ENCODE measurements at places on chromosomes 7 and 10.

DNA sequence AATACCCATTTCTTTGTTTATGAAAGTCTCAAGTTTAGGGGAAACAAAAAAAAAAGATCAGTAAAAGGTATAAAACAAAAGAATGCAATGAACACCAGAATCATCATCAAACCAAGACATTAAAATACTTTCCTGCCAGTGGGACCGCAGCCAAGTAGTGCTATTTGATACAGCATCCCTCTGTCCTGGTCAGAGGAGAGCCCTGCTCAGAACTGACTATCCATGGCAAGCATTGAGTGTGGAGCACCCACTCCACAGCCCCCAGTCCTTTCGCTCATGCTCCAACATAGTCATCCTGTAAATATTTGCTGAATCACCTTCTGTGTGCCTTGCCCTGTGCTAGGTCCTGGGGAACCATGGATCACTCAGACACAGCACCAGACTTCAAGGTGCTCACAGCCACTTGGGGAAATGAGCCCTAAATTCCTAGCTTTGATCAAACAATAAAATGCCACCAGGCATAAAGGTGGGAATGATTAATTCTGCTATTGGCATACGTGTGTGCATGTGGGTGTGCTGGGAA lies 213.6 kb upstream of the TBX20 start:
- no peak for DNase-seq

DNA sequence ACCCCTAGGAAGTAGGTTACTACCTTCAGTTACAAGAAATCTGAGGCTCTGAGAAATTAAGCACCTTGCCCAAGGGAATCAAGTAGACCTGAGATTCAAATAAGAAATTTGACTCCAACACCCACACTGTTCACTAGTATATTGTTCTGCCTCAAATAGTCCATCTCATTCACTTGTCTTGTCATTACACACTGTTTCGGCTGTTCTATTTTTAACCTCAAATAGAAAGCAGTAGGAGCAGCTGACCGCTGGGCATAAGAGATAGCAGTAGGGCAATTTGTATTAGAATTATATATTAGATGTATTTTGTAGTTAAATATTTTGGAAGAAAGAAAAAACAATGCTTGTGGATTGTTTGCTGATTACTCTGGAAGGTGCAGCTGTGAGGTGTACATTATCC lies 185.1 kb downstream of the INHBA start:
- DNase-seq: no peak

DNA sequence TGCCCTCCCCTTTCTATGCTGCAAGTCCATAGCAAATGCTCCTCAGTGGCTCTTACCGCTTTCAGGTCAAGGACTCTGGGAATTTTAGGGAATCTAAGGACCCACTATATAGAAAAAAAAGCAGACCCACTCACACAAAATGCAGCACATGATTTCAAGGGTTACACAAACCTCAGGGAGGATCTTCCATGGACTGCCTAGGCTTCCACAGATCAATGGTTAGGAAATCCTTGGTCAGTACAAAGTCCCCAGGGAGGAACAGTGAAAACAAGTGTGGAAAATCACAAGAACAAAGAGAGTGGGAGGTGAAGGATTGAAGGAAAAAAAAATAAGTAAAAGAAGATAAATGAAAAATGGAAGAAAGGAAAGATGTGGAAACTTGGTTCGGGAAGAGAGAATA lies 188.4 kb downstream of the AHR start:
- DNase-seq: no peak

DNA sequence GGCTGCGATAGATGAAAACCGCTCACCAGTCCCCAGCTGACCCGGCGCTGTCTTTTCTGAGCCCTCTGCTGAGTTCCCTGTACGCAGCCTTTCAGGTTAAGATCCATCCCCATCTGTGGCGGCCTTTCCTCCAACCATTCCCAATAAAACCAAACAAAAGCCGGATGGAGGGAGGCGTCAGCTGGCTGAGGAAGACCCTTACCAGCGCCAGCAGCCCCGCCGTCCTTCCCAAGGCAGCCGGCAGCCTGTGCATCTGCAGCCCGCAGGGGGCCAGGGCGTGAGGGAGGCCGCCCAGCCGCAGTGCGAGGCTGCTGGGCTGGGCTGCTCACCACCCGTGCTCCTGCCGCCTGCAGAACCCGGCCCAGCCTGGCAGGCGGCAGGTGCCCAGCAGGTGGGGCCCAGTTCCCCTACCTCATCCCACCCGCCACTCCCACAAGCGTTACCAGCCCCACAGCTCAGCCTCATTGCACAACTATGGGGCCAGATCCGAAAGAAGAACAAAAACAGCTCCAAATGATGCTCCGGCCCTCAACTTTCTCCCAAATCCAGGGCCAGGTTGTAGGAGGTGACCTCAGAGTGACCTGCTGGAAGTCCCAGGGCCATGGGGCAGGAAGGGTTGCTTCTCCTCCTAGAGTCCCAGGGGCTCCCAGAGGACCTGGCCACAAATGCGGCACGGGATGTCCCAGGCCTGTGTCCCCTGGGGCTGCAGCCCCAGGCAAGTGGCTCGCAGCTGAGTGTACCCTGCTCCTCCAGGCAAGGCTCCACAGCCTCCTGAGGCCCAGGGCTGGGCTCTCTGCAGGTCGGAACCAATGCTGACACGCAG lies 23.8 kb downstream of the PAPOLB start:
- DNase-seq: no peak

GRCh38 chr10:11698691-11699549 lies 43.3 kb upstream of the ECHDC3 start:
- DNase-seq: no peak

DNA sequence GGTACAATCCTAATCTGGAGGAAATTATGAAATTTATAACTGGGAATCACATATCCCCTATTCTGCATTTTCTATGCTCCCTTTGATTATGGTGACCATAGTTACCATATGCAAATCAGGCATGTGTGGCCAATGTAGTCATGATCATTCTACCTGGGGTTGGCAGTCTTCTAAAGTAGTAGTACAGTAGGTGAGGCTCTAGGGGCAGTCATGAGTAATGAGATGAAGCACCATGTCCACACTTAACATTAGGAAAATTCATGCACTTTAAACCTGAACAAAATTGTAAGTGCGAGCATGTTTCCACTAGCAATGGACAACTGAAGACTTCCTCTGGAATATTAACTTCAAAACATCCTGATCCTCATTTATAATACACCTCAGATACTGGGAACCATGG lies 545.9 kb downstream of the SUGCT start:
- DNase-seq: peak; percentile 24

DNA sequence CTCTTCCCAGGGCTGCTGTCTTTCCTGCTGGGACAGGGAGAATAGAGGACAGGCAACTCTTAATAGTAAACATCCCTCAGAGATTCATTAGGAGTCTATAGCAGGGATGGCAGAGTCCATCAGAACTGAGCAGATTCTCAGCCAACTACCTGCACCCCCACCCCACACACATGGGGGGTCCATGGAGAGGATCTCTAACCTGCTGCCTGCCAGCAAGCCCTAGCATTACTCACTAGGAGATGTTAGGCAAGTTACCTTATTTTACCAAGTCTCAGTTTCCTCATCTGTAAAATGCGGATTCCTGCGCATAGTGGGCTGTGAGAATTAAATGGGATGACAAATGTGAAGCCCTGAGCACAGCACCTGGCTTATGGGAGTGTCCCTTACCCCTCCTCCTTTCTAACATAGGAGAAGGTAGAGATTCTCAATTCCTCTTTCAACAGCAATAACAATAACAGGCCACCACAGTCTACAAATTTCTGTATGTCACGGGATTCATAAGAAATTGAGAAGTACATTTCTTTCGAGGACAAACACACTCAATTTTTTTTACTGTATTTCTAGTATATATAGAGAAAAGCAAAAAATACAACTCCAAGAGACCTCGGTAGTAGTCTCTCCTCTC lies 23.8 kb upstream of the WDR11 start:
- DNase-seq: no peak

GRCh38 chr7:110909117-110909516 lies 181.8 kb upstream of the LRRN3 start:
- DNase-seq: no peak

GRCh38 chr10:35006836-35007235 lies 83.3 kb downstream of the CUL2 start:
- DNase-seq: no peak

DNA sequence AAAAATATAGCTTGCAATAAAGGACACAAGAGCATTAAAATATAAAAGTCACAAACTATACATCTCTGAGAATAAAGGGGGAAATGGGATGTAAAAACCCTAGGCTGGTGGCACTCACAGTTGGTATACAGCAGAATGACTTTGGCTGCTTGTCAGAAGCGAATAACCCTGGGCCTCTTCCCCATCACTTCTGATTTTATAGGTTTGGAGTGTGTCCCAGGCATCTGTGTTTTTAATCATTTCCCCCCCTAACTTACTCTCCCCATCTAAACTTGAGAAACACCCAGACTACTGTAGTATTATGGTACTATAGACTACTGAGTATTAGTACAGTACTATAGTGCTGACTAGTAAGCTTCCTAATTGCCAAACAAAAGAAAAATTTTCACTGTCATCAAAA lies 1.8 kb upstream of the RPA3 start:
- no peak for DNase-seq

GRCh38 chr7:135510592-135511183 lies 786 bp upstream of the CNOT4 start:
- no peak for DNase-seq

GRCh38 chr7:29434380-29434768 lies 129.3 kb upstream of the PRR15 start:
- DNase-seq: no peak

- DNase-seq: peak; percentile 81
These were observed 119.5 kb downstream of the AOAH start for GRCh38 chr7:36604806-36605205.

DNA sequence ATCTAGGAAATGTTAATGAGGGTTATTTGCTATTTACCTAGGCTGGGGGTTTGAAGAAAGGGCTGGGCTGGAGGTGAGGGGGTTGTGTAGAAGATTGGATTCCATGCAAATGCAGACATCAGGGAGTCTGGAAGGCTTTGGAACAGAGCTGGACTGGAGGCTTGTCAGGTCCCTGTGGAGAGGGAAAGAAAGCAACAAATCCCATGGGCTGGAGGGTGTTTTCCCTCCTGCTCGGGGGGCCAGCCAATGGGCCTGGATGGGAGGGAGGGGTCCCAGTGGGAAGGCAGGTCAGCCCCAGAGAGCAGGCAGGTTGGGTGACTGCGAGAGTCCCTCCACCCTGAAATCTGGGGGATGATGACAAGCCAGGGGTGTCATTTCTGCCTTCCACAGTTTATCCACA lies 431.8 kb downstream of the RPS24 start:
- DNase-seq: no peak

- DNase-seq: peak; percentile 18
These were observed at the start of gene CNNM1 for GRCh38 chr10:99329304-99329553. Gene CNNM1, plus strand, starts transcription at chr10:99329356. Its CDS starts 32 bp downstream, at chr10:99329388.

- DNase-seq: no peak
These were observed 81.5 kb downstream of the SRPK2 start for GRCh38 chr7:105307163-105307672.

DNA sequence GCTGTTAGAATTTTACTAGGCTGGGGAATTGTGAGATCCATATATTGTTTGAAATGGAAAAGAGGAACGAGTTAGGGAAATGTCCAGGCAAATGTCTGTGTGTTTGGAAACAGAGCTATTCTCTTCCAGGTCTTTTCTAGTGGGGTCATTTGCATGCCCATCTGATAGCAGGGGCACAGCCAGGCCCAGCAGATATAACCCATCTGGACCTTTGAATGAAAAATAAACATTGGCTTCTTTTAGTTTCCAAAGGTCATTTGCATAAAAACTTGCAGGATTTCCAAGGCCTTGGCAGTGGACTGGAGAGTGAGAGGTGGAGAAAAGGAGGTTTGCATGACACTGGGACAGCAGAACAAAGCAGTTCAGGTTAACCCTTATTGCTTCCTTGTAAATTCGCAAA lies 188.0 kb upstream of the GPR26 start:
- no peak for DNase-seq

- no peak for DNase-seq
These were observed 4.4 kb upstream of the UBE2D1 start for GRCh38 chr10:58330431-58330830.

DNA sequence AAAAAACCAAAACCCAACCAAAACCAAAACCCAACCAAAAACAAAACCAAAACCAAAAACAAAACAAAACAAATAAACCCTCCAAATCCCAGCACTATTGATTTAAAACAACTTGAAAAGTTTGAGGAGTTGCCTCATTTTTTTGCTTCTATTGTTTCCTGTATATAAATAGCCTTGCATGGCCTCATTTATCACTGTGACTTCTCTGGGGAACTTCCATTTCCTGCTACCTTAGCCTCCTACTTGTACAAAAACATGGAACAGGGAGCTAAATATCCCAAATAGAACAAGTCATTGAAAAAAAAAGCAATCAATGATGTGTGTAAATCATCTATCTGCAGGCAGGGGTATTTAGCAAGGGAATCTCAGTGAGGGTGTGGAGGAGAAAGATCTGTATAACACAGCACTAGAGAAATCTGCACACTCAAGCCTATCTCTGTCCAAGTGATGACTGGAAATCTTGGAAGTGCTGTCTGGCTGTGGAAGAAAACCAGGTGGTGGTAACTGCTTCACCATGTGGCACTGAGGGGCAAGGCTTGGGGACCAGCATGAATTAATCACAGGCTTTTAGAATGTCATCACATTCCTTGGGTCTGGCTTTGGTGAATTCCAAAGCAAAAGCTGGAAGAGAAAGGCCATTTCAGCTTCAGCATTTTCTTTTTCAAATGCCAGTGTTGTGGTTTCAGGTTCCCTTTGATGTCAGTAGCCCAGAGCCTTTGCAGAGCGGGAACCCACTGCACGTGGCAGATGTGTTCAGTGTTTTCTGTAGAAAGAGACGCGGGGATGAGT lies 349.5 kb upstream of the ZNF32 start:
- no peak for DNase-seq

DNA sequence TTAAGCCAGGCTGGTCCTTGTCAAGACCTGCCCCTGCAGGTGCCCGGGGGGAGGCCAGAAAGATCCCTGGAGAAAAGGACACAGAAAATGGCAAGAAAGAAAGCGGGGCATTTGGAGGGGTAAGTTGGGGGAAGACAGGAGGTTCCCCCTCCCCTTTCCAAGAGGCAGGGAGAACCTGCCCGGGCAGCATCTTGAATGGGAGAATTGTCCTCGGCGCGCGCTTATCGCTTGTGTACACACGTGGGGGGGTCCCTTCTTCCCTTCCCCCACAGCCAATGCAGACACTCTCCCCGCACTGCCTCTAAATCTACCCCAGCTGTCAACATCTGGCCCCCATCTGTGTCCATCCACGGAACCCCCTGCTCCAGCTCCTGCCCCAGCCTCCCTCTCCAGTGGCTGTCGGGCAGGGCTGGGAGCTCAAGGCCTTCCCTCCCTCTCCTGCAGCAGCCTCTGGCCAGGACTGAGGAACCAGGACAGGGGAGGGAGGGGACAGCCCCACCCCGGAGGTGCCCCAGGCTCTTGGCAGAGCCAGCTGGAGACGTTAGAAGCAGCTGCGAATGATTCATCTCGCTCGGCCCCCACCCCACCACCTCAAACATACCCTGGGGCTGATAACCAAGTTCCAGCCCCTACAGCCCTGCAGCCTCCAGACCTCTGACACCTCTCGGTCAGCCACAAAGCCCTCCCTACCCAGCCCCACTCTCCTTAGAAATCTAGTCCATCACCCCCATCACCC lies 25.3 kb downstream of the EPHB4 start:
- DNase-seq: no peak

- no peak for DNase-seq
These were observed 152.2 kb downstream of the TMEM178B start for GRCh38 chr7:141225916-141226618.

- DNase-seq: no peak
These were observed 1325.5 kb downstream of the REEP3 start for GRCh38 chr10:64846700-64847099.

GRCh38 chr7:70696201-70696754 lies 435.7 kb upstream of the GALNT17 start:
- peak; percentile 14 for DNase-seq

All from kidney glomerular epithelial cell (primary cell).